ENCODE measurements at places on chromosomes 7 and 10.

- DNase-seq: no peak
These were observed 160.2 kb upstream of the SVIL start for GRCh38 chr10:29794776-29795611.

- no peak for DNase-seq
These were observed 573.5 kb downstream of the KIF20B start for GRCh38 chr10:90274721-90275468.

DNA sequence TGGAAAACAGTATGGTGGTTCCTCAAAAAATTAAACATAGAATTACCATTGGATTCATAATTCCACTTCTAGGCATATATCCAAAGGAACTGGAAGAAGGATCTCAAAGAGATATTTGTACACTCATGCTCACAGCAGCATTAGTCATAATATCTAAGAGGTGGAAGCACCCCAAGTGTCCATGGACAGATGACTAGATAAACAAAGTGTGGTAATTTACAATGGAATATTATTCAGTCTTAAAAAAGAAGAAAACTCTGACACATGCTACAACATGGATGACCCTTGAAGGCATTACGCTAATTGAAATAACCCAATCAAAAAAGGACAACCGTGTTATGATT, 594.2 kb downstream of the KCNMA1 start:
- DNase-seq: no peak

- DNase-seq: no peak
These were observed 94.7 kb downstream of the OSBPL3 start for GRCh38 chr7:24885305-24885704.

DNA sequence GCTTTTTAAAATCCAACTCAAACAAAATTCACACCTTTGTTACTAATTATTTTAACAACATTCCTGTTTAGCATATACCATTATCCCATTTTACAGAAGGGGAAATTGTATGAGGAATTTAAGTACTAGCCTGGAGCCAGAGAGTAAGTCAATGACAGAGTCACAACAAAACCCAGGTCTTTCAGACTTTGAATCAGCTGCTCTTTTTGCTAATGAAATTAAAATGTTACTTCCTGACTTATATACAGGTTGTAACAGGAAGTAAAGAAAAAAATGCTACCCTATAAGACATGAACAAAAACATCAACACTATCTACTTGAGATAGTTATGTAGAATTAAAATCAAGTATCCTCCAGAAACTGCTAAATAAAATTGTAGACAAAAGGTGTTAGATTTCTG, 82.6 kb upstream of the ASAH2 start:
- no peak for DNase-seq

- DNase-seq: no peak
These were observed 41.1 kb downstream of the CXCL12 start for GRCh38 chr10:44343843-44344242.

DNA sequence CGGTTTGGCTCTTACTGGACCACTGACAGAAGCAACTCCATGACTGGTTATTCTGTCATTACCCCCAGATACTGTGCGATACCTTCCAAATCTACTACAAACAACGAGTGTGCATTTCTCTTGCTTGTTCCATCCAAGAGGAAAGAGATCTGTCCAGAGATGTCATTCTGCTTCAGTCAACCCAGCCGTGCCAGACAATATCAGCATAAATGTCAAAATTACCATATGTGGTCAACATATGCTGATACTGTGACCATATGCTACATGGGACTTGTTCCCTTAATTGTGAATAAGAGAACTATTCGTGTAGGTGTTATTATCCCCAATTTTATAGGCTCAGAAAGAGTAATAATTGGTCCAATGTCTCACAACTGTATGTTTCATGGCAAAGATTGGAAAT, 143.2 kb upstream of the PRSS1 start:
- no peak for DNase-seq

DNA sequence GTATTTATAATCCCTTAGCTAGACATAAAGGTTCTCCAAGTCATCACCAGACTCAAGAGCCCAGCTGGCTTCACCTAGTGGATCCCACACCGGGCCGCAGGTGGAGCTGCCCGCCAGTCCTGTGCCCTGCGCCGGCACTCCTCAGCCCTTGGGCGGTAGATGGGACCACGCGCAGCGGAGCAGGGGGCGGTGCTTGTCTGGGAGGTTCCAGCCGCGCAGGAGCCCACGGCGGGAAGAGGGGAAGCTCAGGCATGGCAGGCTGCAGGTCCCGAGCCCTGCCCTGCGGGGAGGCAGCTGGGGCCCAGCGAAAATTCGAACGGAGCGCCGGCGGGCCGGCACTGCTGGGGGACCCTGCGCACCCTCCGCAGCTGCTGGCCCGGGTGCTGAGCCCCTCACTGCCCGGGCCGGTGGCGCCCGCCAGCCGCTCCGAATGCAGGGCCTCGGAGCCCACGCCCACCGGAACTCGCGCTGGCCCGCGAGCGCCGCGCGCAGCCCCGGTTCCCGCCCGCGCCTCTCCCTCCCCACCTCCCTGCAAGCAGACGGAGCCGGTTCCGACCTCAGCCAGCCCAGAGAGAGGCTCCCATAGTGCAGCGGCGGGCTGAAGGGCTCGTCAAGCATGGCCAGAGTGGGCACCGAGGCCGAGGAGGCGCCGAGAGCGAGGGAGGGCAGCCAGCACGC, 675.6 kb downstream of the REEP3 start:
- DNase-seq: no peak

- no peak for DNase-seq
These were observed 7.1 kb downstream of the MMRN2 start for GRCh38 chr10:86950349-86950748.

DNA sequence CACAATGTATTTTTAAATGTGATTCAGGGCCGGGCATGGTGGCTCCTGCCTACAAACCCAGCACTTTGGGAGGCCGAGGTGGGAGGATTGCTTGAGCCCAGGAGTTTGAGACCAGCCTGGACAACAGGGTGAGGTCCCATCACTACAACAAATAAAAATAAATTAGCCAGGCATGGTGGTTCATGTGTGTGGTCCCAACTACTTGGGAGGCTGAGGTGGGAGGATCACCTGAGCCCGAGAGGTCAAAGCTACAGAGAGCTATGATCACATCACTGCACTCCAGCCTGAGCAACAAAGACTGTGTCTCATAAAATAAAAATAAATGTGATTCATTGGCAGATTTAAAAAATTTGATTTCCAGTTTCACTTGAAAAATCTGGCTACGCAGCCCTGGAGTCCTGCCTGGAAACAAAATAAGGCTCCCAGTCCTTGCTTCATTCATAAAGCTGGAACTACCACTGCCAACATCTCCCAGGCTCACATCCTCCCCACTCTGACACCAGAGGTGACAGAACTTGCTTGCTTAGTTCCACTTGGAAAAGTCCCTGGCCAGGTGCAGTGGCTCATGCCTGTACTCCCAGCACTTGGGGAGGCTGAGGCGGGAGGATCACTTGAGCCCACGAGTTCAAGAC, 27.9 kb upstream of the SLC35G1 start:
- no peak for DNase-seq

DNA sequence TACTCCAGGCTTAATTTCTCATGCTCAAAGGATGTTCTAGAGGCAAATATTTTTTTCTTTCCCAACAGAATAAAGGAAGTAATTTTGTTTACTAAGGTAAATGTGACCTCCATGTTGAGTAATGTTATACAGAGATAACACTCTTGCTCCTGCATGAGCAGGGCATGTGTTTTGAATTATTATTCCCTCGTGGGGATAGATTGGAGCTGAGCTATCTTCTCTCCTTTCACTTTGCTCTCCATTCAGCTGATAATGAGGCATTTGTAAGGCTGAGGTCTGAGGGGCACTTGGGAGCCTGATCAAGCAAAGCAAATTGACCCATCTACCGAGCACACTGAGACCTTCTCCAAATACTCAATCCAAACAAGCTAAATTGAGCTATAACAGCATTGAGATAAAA, 50.7 kb upstream of the GHITM start:
- peak; percentile 49 for DNase-seq

- DNase-seq: no peak
These were observed 157.5 kb downstream of the TAX1BP1 start for GRCh38 chr7:27897441-27897847.

- peak; percentile 44 for DNase-seq
These were observed 62.8 kb downstream of the BICC1 start for GRCh38 chr10:58575491-58575890.

- no peak for DNase-seq
These were observed 28.2 kb downstream of the PHYH start for GRCh38 chr10:13271552-13272163.

DNA sequence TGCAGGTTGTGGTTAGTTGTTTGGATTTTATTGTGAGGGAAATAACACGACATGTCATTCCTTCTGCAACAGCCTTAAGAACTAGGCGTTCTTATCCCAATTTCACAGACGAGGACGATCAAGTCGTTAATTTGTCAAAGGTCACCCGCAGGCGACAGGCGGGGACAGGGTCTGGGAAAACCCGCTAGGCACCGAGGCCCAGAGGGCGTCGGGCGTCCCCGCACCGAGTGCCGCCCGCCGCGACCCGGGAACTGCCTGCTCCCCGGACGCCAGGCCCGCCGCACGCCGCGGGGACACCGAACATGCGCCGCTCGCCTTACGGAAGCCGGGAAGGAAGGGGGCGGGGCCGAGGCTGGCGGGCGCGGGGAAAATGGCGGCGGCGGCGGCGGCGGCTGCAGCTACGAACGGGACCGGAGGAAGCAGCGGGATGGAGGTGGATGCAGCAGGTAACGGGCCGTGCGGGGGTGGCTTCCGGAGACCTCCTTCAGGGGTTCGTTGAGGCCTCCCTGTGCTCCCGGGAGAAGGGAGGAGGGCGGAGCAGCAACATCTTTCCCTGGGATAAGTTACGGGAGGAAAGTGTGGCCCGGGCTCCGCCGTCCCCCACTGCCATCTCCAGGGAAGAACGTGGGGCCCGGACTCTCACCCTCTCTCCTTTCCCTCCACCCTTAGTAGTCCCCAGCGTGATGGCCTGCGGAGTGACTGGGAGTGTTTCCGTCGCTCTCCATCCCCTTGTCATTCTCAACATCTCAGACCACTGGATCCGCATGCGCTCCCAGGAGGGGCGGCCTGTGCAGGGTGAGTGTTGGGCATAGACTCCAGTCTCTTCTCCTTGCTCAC, at the start of gene COPS6:
COPS6 (plus strand) TSS at position 349 of the 837 bp plus-strand sequence; CDS start at position 371, 22 bp downstream.
- DNase-seq: peak; percentile 64

DNA sequence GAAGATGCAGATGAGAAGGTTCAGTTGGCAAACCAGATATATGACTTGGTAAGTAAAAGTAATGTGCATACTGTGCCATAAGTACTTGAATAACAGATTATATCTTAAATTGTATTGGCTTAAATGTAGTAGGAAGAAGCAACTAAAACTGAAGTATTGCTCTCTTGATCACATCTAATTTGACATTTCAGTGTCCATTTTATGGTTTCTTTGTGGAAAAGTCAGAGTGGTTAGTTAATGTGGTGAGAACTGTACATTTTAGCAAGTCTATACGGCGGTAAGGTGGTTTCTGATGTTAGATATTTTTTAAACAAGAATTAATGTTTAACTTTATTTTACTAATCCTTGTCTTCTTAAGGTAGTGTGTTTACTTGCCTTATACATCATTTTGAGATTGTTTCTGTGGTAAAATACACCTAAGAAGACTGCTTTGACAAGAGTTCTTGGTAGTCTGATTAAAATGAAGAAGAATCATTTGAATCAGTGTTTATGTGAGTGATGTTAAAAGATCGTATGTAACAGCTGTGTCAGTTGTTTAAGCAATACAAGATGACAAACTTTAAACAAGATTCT, 5.1 kb downstream of the ING3 start:
- no peak for DNase-seq

GRCh38 chr10:43158636-43159035, 20.4 kb downstream of the CSGALNACT2 start:
- DNase-seq: no peak

GRCh38 chr7:6395898-6396595, 51.7 kb downstream of the DAGLB start:
- no peak for DNase-seq

- no peak for DNase-seq
These were observed 58.3 kb upstream of the SHH start for GRCh38 chr7:155870334-155871180.

DNA sequence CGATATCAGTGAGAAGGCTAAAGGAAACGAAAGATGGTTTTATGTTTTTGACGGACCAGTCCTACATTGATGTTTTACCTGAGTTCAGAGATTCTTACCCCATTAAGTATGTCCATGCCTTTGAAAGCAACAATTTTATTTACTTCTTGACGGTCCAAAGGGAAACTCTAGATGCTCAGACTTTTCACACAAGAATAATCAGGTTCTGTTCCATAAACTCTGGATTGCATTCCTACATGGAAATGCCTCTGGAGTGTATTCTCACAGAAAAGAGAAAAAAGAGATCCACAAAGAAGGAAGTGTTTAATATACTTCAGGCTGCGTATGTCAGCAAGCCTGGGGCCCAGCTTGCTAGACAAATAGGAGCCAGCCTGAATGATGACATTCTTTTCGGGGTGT, 27.7 kb downstream of the MET start:
- no peak for DNase-seq

DNA sequence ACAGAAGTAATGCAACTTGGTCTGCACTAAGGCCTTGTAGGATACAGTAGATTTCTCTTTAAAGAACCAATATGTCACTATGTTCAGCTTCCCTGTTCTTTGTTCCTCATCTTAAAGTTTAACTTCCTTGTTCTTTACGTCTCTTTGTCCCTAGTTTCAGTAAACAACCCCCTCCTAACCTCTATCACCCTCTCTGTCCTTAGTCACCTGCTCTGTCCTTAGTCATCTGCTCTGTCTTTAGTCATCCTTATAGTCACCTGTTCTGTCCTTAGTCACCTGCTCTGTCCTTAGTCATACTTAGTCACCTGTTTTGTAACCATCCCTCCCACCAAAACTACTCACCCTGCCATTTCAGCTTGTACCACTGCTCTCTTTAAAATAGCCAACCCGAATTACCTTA, 144.6 kb upstream of the TMEM106B start:
- DNase-seq: no peak

- DNase-seq: no peak
These were observed 21.7 kb downstream of the AMZ1 start for GRCh38 chr7:2709553-2710285.

DNA sequence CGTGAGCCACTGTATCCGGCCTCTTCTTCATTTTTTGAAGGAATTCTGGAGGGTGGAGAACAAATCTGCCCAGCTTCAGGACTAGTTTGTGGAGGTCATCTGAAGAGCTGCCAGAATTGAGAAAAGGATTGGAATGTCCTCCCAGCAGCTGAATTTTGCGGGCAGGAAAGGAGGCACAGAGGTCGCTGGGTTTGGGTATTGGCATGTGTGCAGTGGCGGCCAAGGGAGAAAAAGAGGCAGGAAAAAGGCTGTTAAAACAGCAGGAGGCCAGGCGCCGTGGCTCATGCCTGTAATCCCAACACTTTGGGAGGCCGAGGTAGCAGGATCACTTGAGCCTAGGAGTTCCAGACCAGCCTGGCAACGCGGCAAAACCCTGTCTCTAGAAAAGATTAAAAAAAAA, 80.4 kb downstream of the HIP1 start:
- DNase-seq: no peak

- DNase-seq: no peak
These were observed 55.3 kb upstream of the ADO start for GRCh38 chr10:62749093-62749683.

DNA sequence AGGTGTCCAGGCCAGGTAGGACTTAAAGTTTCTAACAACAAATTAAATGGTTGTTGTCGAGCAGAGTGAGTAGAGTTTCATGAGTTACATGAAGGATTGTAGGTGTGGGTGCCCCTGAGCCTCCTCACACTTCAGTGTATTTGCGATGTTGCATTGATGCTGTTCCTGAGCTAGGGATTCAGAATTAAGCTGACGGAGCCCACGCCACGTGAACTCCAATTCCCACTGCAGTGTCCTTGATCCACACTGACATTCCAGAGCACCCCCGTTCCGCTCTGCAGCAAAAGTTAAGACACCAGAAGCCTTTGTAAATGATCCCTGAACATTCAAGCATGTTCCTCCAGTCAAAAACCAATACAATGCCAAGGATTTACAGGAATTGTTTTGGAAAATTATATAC, 78.8 kb upstream of the SEC61G start:
- no peak for DNase-seq
